ENCODE measurements at places on chromosomes 16 and 17.
A peak's percentile ranks its signal among the peaks of the same experiment; 100 is the strongest.

DNA sequence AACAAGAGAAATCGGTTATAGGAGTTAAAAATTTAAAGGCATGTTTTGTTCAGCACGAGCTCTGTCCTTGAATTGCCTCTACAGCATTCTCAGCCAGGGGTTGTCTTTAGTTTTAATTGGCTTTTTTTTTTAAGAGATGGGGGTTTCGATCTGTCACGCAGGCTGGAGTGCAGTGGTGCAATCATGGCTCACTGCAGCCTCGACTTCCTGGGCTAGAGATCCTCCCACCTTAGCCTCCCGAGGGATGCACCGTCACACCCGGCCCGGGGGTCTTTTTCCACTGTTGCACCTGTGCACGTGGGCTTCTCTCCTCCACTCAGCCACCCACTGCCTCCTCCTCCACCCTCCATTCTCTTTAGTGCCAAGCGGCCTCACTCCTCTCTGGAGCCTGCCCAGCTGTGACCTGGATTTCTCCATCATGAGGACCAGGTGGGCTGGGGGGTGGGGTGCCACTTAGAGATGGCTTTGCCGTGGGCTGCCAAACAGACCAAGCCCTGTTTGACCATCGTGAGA is 106.8 kb upstream of the SEC14L1 start:
- no peak for DNase-seq

DNA sequence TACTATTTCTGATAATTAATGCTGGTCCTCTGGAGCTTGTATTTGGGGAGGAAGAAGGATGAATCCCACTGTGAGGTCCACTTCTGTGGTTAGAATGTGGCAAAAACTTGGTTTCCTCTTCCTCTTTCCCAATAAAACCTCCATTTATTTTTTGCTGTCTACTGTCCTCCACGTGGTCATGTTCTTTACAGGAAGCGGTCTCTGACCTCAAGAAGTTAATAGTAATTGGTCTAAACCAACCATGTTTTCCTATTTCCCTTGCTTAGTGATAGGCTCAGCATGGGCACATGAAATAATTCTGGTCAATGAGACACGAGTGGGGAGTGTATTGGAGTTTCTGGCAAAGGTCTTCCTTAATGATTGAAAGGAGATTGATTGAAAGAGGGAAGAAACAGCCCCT is 33.9 kb downstream of the CHP2 start:
- DNase-seq, result no peak

DNA sequence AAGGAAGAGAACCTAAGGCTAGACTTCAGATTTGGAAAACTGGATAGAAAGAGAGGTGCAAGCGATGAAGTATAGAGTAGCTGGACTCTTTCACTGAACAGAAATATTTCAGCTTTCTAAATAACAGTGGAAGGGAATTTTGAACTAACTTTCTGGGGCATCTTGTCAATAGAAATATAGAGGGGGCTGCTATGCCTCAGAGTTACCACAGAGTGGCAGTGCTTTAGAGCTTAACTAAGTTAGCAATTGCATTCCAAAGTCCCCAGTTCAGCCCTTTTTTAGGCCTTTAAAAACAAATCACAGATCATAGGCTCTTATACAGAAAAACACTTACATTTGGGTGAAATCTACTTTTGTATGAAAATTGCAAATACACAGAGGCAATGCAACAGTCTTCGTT is 154.2 kb upstream of the CDH8 start:
- DNase-seq, result peak; percentile 17

DNA sequence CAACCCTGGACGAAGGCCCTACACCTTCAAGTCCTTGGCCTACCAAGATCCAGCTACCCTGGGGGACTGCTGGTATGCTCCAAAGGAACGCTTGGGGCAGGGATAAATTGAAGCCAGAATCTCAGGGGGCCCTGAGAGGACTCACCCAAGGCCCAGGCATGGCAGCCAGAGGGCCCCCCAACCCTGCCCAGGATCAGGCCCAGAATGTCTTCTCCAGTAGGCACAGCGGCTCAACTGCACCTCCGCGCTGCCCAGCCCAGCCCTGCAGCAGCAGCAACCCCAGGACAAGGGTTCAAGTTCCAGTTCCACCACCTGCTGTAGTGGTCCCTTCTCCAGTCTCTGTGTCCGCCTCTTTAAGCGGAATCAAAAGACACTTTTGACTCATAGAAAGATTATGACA is 2.2 kb downstream of the TFAP4 start:
- no peak for DNase-seq

- no peak for DNase-seq
These were observed 51.0 kb upstream of the GAS7 start for GRCh38 chr17:10249271-10250010.

- no peak for DNase-seq
These were observed 40.9 kb downstream of the LAT start for GRCh38 chr16:29025735-29026134.

- DNase-seq, result no peak
These were observed 4.4 kb upstream of the CYB561 start for GRCh38 chr17:63450551-63450950.

DNA sequence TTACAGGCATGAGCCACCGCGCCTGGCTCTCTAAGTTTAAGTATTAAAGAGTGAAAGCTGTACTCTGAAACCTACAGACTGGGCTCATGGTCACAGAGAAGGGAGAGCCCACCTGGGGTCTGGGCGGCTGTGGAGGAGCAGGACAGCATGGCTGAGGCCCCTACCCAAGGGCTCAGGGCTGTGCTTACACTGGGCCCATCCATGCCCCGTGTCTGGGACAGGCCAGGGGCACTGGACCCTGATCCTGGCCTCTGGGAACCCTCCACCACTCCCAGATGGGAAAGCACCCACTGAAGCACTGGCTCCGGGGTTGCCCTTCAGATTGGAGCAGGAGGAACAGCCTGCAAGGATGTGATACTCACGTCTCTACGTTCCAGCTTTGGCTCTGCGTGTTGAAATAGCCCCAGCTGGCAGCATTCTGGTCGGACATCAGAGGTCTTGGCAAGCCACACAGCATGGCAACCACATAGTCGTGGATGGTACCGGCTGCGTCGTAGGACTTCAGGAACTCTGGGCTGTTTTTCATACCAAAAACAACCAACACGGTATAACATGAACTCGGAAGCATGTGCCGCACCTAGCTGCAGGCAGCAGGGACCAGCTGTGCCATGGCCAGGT is 13.0 kb downstream of the SHPK start:
- no peak for DNase-seq

- no peak for DNase-seq
These were observed 1.7 kb downstream of the TXNDC17 start for GRCh38 chr17:6642592-6642991.

DNA sequence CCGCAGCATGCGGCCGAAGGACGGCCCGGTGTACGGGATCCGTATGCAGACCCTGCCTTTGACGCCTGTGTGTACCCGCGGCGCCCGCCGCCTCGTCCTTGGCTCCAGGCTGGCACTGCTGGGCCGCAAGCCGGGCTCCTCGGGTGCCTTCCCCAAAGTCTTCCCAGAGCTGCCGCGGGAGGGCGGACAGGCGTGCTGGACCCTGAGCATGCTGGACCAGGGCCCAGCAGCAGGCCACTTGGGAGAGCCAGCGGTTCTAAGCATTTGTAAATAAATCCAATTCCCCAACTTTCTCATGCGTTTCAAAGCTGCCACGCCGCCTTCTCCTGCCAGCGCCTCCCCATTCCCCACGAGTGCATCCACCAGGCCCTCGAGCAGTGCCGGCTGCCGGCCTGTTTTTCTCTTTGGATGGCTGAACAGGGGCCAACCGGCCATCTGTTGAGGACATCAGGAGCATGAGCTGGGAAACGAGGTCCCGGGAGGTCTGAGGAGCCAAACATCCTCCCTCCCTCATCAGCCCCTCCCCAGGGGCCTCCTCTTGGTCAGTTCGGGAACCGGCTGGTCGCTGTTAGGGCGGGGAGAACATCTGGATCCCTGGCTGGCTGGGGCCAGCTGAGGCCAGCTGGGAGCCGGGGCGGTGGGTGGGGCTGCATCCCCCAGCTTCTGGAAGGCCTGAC is 20.5 kb upstream of the PABPN1L start:
- peak; percentile 51 for DNase-seq

GRCh38 chr17:44910231-44911106 is 4.8 kb downstream of the GFAP start:
- DNase-seq, result no peak

DNA sequence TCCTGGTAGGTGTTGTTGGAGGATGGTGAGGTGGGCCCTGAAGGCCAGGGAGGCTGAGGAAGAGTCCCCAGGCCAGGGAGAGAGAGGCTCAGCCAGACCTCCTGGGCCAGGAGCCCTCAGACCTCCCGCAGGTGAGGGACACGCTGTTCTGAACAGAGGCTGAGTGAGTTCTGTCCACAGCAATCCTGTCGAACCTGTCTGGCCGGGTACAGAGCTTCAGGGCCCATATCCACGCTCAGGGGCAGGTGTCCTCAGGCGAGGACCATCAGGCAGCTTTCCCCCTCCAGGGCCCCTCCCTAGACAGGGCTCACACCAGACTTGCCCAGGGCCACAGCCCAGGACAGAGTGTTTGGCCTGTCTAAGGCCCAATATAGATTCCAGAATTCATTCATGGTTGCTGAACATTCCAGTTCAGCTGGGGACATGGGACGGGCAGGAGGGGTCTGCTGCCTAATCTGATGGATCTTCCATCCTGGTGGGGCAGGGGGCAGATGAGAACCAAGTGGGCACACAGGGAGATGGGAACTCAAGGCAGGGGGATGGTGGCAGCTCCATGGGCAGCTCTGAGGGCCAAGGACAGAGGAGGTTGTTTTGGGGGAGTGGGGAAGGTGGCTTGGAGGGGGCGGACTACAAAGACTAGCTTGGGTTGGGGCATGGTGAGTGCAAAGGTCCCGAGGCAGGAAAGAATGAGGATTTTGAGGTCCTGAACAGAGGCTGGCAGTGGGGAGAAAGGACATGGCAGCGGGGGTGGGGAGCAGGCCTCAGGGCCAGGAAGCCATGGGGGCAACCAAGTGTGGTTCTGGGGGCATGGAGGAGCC is 23.4 kb upstream of the MPRIP start:
- no peak for DNase-seq

DNA sequence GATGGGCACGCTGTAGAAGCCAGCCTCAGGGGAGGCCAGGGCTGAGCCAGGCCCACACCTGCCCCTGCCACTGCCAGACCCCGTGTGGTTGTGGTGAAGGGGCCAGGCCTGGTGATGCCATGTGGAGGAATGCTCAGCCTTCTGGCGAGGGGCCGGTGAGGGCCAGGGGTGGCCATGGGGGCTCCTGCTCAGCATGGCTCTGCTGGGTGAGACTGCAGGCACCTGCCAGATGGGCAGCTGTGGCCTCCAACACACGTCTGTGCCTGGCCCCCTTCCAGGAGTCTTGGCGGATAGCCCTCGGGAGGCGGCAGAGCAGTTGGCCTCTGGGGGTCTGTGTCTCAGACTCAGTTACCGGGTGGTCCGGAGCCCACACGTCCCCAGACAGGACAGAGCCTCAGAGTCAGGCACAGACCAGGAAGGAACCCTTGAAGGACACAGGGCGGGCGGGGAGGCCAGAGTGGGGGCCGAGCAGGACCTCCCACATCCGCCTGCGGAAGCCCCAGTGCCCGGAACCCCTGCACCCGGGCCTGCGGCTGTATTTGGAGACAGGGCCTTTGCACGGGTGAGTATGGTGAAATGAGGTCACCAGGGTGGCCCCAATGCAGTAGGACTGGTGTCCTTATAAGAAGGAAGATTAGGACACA is 22.5 kb upstream of the CHMP6 start:
- DNase-seq, result no peak

DNA sequence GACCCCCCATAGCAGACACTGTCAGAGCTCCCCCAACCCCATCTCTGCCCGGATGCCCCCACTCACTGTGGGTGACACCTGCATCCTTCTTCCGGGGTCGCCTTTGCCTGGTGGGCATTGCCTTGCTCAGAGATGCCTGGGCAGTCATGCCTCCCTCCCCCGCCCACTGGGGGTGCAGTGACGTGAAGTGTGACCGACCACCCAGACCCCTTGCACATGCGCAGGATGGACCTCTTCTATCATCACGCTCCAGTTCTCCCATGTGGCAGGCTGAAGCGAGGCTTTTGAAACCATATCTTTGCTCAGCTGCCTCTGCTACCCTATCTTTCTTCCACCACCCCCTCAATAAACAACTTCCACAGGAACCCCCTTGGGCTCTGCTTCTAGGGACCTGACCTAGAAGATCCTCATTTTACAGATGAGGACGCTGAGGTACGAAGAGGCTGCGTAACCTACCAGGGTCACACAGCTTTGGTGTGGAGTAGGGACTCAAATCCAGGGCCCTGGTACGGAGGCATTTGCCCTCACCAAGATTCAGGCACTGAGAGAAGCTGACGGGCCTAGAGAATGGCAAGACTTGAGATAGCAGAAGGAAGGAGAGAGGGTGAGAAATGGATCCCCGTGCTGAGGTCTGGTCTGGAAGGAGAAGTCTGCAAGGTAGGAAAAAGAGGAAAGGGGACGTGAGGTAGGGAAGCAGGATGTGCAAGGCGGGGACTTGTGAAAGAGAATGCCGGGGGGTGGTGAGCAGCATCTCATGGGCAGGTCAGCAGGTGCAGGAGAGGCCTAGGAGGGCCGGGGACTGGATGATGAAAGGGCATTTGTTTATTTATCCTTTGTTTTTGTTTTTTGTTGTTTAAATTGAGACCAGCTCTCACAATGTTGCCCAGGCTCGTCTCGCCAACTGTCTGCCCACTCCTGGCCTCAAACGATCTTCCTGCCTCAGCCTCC is 14.4 kb downstream of the NLRC5 start:
- DNase-seq, result no peak

DNA sequence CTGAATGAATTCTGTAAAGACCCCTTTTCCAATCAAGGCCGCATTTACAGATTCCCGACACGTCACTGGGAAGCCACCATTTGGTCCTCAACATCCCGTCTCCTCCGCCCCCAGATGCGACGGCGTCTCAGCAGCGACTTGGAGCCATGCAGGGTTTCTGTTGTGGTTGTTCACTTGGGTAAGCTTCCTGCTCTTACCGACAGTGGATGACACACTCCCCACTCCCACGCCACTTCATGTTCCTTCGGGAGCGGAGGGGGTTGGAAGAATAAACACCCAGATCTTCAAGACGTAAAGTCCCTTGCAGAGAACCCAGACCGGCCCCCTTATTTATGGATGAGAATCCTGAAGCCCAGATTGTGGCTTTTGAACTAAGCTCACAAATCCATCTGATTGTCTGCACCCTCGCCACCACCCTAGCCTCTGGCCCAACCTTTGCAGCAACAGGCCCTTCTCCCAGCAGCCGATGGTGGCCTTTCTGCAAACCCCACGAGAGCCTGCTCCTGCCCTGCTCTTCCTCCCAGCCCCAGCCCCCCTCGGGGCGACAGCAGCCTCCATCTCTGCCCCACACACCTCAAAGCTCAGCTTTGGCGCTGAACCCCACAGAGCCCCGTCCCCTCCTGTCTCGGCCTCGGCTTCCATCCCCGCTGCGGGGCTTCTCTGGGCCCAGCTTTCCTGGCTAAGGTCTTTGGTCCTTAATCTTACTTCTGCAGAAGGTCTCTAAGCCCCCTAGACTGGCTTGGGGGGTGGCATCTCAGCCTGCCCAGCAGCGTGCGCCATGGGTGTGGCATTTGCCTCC is 19.0 kb upstream of the OSGIN1 start:
- DNase-seq, result peak; percentile 26

- no peak for DNase-seq
These were observed 401.4 kb downstream of the GRIN2A start for GRCh38 chr16:9780831-9781230.

DNA sequence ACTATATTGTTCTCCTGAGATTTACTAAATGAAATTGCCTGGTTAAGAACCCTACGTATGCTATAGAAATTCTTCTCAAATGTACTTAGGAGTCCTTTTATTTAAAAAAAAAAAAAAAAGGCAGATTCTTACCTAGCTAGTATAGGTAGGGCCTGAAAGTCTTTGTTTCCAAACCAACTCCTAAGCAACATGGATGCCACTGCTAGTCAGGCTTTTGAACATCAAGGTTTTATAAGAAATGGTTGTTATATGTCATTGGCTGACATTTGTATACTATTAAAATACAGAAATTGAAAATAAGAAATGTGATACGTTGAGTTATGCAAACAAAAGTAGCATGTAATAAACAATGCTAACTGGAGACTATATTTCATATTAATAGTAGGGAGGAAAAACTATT is 1.2 kb downstream of the EVI2A start:
- DNase-seq, result no peak

Measured in AG08395 (cell line).